ENCODE measurements at places on chromosomes 16 and 17.

GRCh38 chr16:56409195-56409594 lies 16.1 kb downstream of the AMFR start:
- DNase-seq = no peak

- no peak for DNase-seq
Observed at GRCh38 chr16:4314532-4315185, 1.2 kb upstream of the GLIS2 start.

GRCh38 chr17:78428836-78429617 lies 50.6 kb downstream of the PGS1 start:
- DNase-seq = no peak

DNA sequence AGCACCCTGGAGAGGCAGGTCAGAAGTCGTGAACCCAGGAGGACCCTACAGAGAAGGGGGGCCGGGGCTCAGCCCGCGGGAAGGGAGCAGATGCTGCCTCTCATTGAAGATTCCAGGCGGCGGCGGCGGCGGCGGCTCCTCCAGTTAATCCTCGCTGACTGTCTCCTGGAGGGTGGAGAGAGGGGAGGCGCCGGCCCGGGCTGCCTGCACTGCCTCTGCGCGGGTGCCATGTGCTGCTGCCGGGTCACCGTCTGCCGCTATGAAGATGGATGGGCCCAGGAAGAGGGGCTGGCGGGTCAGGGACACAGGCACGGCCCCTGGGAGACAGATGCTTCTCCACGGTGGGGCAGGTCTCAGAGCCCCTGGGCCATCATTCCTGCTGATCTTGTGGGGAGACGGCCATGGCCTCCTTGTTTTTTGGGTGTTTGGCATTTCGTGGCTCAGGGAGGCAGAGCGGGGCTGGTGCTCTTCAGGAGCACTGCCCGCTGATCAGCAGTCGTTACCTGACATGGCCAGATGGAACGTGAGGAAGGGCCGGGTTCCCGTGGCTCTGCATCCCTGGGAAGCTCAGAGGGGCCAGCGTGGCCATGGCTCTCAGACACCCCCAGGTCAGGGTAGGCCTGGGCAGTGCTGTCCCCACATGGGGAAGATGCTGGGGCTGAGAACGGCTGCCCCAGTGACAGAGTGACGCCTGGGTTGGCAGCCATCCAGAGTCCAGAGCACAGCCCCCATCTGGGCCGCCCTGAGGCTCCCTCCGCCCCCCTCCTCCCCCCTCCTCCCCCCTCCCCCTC lies 36.1 kb downstream of the GINS2 start:
- DNase-seq = no peak

DNA sequence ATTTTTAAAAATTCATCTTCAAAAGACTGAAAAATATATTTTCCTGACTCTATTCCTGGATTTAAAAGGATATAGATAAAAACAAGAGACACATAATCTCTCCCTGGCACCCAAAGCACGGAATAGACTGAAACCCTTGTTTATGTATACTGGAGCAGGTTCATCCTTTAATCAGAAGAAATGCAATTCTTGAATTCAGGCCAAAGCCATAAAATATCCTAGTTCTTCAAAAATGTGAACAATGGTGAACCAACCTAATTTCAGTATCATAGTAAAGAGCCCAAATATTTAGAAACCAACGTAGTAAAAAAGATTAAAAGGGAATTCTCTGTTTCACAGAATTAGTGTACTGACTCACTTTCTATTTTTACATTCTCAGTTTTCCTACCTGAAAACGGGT lies 188.5 kb upstream of the C17orf78 start:
- DNase-seq = no peak

DNA sequence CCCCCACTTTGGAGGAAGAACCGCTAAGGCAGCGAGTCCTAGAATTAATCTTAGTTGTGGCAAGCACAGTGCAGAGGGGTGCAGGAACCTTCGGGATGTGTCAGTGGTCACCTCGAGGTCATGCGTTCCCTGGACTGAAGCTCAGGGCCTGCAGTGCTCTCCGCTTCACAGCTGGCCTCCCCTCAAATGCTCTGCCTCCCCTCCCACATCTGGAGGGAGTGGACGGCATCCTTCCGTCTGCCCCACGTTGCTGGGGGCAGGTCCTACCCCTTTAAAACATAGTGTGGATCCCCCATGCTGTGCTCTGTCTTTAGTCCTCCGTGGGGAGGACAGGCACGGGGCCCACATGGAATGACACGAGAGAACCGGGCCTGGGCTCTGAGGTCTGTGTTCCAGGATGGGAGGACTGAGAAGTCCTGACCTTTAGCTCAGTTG lies 99.5 kb upstream of the CDC42EP4 start:
- no peak for DNase-seq

- DNase-seq = no peak
Observed at GRCh38 chr17:4986403-4986802, 1.1 kb downstream of the CAMTA2 start.

GRCh38 chr17:28718333-28719020 lies 809 bp upstream of the RAB34 start:
- DNase-seq = no peak

- DNase-seq = no peak
Observed at GRCh38 chr16:23121024-23121423, 28.2 kb downstream of the USP31 start.

DNA sequence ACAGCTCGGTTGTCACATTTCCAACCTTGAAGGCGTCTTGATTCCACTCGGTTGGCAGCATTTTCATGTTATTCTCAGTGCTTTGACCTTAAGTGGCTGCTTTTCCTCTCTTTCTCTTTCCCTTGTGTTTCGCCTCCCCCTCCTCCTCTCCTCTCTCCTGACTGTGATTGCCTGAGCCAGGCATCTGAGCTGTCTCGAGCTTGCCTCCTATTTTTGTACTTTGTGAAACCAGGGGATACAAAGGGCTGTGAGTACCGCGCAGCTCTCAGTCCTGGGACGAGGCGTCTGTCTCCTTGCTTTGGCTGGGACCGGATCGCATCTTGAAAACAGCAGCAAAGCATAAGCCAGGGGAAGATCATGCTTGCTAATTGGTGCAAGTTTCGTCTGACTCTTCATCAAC lies 48.8 kb upstream of the SDK2 start:
- no peak for DNase-seq

DNA sequence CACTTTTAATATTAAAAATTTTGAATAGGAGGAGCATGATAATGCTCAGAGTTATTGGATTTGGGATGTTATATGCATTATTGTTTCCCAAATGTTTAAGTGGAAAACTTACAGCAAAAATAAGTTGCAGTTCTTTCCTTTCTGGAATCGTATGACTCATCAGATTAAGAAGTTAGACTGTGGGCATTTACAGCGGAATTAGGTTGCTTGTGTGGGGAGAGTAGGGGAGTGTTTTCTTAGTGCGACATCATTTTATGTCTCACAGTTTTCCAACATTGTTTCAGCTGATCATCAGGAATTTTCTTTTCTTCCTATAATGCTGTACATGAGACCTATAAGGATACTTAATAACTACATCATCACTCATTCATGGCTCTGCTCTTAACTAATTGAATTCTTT lies 1631.8 kb downstream of the CDH8 start:
- no peak for DNase-seq

- no peak for DNase-seq
Observed at GRCh38 chr17:30579610-30580315, 102.6 kb downstream of the GOSR1 start.

DNA sequence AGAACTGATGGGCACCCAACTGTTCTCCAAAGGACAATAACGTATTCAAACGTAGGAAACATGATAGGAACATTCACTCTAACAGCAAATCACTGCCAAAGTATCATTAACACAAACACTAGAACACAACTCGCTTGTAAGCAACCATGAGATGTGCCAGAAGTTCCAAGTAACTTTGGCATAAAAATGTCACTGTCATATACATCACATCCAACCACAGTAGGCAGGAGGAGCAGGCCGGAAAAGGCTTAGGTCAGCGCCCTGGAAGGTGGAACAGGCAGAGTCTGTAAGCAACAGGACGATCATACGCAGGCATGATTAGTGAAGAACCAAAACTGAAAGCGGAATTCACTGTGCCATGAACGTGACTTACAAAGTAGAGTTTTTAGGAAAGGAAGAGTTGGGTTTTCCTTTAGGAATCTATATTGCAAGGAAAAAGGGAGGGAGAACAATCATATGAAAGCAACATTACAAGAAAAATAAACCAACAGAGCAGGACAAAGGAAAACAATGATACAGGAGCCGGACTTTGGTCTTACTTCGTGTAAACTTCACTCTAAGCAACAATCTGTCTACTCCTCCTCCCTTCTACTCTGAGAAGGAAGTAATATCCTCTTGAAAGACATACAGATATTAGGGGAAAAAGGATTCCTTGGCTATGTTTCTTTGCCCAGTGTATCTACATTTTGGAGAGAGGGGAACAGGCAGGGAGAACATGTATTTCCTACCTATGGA lies 52.3 kb downstream of the YWHAE start:
- no peak for DNase-seq

GRCh38 chr16:79370736-79371135 lies 229.8 kb downstream of the MAF start:
- no peak for DNase-seq

GRCh38 chr17:39933912-39934311 lies 6.4 kb downstream of the LRRC3C start:
- DNase-seq = no peak

DNA sequence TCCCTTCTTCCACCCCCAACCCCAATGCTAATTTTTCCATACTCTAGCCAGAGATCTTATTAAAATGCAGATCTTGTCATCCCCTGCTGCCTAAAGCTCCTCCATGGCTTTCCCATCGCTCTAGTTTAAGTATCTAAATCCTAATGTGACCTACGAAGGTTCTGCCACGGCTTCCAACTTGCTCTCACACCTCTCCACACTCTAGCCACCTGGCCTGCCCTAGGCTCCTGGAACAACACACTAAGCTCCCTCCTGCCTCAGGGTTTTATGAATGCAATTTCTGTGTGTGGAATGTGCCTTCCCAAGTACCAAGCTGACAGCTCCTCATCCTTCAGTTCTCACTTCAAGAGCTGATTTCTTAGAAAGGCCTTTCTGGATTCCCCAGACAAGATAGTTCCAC lies 16.6 kb downstream of the NXPH3 start:
- DNase-seq = no peak

GRCh38 chr16:53984936-53985335 lies 281.0 kb downstream of the FTO start:
- DNase-seq = no peak

GRCh38 chr16:57138281-57138935 lies 46.0 kb downstream of the CPNE2 start:
- DNase-seq = no peak

- no peak for DNase-seq
Observed at GRCh38 chr16:57533431-57534336, 2.7 kb downstream of the CCDC102A start.

GRCh38 chr17:47694581-47695428 lies 844 bp downstream of the TBKBP1 start:
- DNase-seq = no peak

DNA sequence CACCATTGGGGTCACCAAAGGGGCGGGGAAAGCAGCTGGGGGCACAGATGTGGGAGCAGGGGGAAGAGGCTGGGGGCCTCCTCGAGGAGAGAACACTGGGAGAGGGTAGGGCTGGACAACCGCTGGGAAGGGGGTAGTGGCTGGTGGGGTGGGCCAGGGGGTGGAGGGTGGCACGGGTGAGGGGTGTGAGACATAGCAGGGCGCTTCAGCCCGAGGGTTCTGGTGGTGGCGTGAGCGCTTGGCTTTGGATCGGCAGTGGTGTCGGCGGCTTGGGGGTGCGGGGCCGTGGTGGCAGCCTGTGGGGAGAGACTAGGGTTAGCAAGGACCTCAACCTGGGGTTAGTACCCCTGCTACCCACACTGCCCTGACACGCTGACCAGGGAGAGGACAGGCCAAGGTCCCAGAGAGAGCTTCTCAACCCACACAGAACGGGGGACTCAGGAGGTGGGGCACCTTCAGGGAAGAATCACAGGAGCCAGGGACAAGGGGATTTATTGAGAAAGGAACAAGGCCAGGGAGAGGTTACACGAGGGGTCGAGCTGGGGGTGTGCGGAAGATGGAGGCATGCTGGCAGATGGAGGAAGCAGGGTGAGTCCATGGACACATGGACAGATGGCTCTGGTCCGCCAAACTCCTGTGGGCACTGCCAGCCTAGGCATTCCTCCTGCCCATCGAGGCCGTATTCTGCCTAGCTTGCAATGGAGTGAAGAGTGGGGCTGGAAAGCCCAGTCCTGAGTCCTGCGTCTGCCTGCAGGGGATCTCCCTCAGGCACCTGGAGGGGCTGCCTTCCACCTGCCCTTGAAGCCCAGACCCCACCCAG lies 8.4 kb downstream of the PER1 start:
- no peak for DNase-seq

DNA sequence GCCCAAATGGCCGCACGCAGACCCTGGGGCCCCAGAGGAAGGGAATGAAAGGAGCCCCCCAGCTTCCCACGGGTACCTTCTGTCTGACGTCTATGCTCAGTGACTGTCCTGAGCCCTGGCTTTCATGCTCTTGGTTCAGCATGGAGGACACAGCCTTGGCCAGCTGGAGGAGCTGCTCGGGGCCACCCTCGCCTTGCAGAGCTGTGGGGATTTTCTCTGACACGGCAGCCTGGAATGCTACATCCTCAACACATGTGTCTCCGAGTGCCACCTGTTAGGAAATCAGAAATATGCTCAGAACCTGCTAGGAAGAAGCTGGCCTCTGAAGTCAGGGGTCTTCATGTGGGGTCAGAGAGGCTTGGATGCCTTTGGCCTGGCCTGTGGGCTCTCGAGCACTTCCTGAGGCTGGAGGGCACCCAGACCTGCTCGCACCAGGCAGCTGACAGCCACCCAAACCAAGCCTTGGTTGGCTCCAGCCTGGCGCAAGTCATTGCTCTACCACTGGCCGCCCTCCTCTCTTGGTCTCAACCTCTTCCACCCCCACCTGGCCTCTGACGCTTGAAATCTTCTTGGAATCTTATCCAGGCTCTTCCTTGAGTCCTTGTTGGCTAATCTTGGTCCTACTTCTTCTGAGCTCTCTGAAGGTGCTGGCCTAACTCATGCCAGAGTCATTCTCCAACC lies 63.7 kb upstream of the BCO1 start:
- no peak for DNase-seq

DNA sequence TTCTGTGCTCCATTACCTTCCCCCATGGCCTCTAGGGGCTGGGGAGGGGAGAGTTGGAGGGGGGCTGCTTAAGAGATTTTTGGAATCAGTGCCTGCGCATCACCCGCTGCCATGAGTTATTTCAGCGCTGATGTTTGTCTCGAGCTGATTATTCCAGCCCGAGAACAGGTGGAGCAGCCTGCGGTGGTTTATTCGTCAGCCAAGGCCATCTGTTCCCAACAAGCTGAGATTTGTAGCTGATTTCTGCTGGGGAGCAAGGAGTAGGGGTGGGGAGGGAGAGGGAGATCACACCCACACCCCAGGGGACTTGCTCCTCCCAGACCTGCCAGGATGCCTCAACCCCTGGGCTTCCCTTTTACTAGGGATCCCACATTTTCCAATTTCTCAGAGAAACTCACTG lies 23.1 kb downstream of the PIPOX start:
- DNase-seq = no peak

DNA sequence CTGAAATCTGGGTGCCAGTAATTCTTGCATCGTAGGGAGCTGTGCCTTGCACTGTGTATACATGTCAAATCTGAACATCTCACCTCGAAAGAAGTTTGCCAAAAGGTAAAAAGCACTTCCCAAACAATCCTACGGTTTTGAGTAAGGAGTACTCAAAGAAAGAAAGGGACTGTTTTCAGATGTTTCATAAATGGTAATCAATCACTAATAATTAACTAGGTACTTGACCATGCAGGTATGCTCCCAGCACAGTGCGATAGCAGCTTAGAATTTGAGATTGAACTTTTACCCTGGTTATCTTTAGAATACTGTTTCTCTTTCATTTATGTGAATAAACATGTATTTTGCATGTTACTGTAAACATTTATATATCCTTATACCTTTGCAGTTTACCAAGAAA lies 39.0 kb downstream of the PRKCA start:
- DNase-seq = no peak

Data from activated CD8-positive, alpha-beta memory T cell treated with anti-CD3 and anti-CD28 coated beads for 1 hour (primary cell).